Substantia nigra (tissue), 51 donors: ENCODE measurements at places on chromosomes 2 and 18.

DNA sequence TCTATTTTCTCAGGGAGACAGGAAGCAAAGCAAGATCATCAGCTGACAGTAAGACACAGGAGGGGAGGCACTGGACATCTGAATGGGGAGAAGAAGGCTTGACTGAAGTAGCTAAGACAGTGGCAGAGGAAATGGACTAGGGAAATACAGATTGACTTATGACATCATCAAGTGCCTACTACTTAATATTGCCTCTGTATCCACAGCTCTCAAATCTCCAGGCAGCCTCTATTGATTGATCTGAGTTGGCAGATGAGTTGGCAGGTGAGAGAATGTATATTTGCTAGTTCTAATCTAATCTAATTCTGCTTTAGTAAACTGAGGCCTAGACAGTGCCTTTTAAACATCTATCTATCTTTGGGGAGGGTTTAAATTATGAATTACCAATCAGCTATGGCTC is 242.1 kb downstream of the SLC8A1 start:
- DNase-seq = no peak

DNA sequence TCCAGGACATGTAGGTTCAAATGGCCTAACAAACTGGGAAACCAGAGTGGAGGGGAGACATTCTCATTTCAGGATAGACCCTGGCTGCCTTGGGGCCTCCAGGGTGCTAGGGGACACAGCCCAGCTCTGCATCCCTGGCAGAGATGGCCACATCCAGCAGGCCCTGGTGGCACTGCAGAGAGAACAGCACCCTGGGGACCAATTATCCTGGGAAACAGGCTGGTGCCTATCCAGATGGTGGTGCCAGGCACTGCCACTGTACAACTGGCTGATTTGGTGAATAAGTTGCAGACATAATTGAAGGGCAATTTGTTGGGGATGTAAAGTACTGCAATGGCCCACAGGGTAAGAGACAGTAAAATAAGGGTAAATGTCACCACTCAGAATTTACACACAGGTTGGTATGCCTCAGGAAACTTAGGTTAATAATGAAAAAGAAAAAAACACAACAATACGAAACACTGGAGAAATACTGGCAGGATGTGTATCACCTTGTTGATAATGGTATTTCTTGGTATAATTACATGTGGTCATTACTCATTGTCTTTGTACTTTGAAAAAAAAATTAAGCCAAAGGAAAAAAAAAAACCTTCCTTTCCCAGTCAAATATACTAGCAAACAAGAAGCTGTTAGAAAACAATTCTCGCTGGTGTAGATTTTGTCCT is 12.8 kb upstream of the SFTPB start:
- no peak for DNase-seq

GRCh38 chr18:355678-356077 is 87.8 kb upstream of the THOC1 start:
- DNase-seq = no peak

GRCh38 chr2:31222071-31222470 is 4.8 kb upstream of the CAPN14 start:
- no peak for DNase-seq

- DNase-seq = no peak
These were observed 590.8 kb upstream of the CDH2 start for GRCh38 chr18:28767727-28768211.

DNA sequence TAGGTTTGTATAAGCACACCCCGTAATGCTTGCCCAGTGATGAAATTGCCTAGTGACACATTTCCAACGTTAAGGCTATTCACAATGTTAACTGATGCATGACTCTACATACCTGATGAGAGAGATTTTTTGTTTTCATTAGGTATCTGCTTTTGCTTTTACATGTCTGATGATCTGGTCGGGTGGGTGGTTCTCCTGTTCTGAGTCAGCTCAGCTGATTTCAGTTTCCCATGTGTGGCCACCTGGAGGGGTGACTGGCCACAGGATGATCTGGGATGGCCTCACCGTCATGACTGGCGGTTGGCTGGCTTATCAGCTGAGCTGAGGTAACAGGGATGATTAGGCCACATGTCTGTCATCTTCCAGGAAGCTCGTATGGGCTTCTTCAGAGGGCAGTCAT is 33.8 kb upstream of the ACYP2 start:
- no peak for DNase-seq

- DNase-seq = no peak
These were observed 219.5 kb downstream of the HDAC4 start for GRCh38 chr2:239181074-239181902.

GRCh38 chr2:142130111-142131009 is 456 bp downstream of the LRP1B start:
- peak; percentile 55 for DNase-seq

- no peak for DNase-seq
These were observed 18.7 kb upstream of the DUSP2 start for GRCh38 chr2:96163768-96164429.

GRCh38 chr18:46247942-46248341 is 143.8 kb downstream of the HAUS1 start:
- no peak for DNase-seq

DNA sequence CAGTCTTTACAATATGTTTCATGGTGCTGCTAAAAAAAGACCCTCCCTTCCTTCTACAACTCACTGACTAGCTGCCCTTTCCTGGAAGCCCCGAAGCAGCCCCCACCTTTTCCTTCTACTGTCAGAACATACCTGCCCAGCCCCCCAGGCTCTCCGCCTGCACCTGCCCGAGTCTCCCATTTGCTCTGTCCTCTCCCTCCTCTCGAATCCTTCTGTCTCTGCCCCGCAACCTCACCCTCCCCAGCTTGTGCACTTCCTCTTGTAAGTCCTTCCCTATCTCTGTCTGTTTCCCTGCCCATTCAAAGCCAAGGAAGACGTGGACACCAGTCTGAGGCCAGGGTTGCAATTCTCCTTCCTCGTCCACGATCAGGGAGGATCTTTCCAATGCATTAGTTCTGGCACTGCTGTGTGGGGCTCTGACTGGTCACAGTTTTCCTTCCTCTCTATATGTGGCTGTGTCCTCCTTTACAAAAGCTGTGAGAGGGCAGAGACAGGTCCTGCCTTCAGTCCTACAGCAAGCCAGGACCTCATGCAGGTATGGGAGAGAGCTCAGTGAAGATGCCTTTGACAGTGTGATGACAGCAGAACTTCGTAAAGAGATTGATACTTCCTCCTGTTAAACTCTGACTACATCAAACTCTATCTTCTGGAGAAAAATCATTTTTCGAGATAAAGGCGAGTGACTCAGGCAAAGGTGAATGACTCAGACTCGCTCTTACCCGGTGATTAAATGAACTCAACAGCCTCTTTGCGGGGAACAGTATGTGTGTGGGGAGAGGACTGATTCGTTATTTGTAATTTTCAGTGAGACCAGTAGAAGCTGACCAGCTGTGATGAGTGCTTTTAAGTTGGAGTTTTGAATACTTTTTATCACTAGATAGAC is 14.2 kb downstream of the TNFRSF11A start:
- DNase-seq = no peak

DNA sequence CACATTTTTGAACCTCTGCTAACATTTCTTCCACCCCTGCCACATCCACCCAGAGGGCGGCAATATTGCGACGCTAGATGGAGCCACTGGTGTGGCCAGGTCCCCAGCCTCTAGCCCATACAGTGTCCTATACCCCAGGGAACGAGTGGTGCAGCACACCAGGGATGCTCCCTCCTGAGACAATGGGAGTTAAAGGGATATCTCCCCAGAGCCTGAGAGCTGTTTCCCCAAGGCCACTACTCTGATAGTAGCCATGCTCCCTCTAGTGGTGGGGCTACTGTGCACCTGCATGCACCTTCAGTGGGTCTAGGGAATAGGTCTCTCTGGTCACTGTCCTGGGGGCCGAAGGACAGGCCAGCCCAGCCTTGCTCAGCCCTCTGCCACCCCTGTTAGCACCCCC is 336.4 kb upstream of the FSHR start:
- DNase-seq = no peak

GRCh38 chr2:217402761-217403383 is 543.0 kb upstream of the TNP1 start:
- no peak for DNase-seq

- DNase-seq = peak; percentile 49
These were observed at the start of gene MARCHF4 for GRCh38 chr2:216371721-216372702. Gene MARCHF4 (minus strand): TSS chr2:216372483. CDS start chr2:216370260, 2,223 bp downstream.
